Calu3 (cell line): ENCODE measurements at places on chromosomes 12 and 14.

GRCh38 chr12:89355243-89356068 lies 3.2 kb upstream of the DUSP6 start:
- no peak for DNase-seq

GRCh38 chr12:5003025-5003666 lies 40.5 kb upstream of the KCNA5 start:
- DNase-seq: peak; percentile 72

DNA sequence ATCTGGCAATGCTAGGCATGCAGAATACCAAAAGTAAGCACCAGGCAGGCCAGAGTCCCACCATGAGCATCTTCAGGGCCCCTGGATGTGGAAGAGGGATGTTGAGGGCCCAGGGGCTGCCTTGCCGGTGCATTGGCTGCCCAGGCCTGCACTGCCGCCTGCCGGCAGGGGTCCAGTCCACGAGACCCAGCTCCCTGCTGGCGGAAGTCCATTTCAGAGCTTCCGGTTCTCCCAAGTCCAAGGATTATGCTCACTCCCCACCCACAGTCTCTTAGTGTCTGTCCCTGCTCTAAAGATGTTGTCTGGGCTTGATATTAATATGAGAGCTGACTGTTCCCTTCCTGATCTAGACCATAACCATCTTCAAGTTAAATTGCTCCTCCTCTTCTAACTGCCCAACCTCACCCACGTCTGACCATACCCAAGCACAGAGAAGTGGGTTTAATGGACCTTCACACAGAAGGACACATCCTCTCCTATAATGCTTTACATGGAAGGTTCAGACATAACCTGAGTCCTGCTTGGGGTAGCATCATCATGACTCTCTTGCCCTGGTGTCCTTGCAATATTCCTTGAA lies 117.4 kb downstream of the DAD1 start:
- DNase-seq: peak; percentile 76

- no peak for DNase-seq
Measured at GRCh38 chr12:15880721-15881120, 1.5 kb upstream of the STRAP start.

DNA sequence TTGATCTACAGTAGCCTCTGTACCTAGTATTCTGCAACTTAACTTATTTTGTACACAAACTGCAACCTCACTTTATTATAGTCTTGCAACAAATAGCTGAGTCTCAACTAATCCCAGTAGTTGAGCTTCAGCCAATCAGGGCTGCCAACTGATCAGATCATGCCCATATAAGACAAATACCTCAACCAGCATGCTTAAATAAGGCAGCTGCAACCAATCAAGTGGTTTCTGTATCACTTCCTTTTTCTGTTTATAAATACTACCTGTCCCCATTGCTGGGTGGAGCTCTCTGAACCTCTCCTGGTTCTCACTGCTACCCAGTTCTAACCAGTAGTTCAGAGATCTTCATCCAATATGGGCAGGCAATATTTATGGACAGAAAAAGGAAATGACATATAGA lies 248.5 kb upstream of the FBXO33 start:
- DNase-seq: no peak

- DNase-seq: peak; percentile 31
Measured at GRCh38 chr14:80996049-80996901, 40.9 kb downstream of the TSHR start.

- no peak for DNase-seq
Measured at GRCh38 chr12:63226792-63227463, 75.9 kb upstream of the AVPR1A start.

DNA sequence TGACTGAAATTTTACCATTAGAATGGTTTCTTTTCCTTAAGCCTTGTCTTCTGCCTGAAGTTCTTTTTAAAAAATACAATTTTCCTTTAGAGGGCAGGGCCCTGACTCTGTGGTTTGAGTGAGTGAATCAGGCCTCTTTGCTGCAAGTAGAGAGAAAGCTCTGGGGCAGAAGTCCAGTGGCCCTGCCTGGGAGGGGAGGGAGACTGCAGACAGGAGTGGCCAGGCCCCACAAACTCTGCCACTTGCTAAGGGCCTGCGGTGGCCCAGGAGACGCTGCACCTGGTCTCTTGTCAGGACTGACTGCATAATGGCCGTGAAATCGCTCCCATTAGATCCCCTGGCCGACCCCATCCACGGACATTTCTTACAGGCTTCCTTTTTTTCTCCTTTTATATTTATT lies 25.5 kb downstream of the TSPAN11 start:
- no peak for DNase-seq

- no peak for DNase-seq
Measured at GRCh38 chr12:116068853-116069252, 208.6 kb downstream of the MED13L start.

DNA sequence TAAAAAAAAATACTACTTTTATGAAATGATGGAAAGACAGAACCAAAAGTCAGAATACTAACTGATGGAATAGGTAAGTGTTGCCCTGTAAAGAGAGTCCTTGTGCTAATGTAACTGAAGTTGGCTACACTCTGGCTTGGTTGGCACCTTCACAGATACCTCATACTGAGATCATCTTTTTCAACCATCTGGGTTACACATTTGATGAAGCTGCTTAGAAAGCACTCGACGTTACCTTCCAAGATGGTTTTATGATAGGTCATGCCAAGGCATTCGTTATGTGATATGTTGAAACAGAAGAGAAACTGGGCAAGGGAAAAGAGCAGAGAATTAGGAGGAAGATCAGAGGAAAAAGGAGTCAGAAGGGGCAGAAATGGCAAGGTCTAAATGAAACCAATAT lies 203.8 kb downstream of the ADAMTS20 start:
- DNase-seq: no peak

GRCh38 chr12:106078358-106079010 lies 60.3 kb downstream of the NUAK1 start:
- no peak for DNase-seq

DNA sequence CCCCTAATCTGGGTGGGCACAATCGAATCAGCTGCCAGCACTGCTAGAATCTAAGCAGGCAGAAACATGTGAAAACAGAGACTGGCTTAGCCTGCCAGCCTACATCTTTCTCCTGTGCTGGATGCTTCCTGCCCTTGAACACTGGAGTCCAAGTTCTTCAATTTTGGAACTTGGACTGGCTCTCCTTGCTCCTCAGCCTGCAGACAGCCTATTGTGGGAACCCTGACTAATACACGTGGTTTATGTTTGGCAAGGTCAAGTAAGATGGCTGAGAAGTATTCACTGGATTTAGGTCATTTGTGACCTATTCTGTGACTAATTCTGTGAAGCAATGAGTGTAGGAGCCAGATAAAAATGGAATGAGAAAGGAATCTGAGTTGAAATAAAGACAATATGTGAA lies 11.0 kb downstream of the GPR135 start:
- no peak for DNase-seq

DNA sequence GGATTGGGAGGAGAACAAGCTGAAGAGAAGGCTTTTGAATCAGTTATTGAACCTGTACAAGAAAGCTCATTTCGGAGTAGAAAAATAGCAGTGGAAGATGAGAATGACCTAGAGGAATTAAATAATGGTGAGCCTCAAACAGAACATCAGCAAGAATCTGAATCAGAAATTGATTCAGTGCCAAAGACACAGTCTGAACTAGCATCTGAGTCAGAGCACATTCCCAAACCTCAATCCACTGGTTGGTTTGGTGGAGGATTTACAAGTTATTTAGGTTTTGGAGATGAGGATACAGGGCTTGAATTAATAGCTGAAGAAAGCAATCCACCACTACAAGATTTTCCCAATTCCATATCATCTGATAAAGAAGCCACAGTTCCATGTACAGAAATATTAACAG lies 13.5 kb downstream of the MIA2 start:
- no peak for DNase-seq

DNA sequence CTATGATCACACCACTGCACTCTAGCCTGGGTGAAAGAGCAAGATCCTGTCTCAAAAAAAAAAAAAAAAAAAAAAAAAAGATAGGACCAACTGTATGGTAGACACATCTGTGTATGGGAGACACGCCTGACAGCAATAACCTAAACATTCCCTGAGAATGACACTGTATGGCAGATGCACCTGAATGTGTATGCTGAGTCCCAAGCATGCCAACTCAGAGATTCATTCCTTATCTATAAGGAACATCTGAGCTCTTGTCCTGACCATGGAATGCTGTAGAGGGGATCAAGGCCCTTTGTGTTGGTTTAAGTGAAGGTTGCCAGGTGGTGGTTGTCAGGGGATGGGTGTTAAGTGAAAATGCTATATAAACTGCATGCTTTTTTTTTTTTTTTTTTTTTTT lies 19.2 kb upstream of the LGALS3 start:
- no peak for DNase-seq

GRCh38 chr12:26188127-26188526 lies 7.2 kb upstream of the SSPN start:
- no peak for DNase-seq
